Activated T-cell treated with anti-CD3 and anti-CD28 coated beads, Interleukin-2, amount 50 U/mL, for 4 hours (primary cell): ENCODE measurements at places on chromosomes 1 and 21. TPM values are rescaled to one million over a fixed set of nuclear protein-coding genes. Genes with fewer than 3 reads are reported as not detected.

GRCh38 chr1:174652569-174653280 is 205.0 kb downstream of the GPR52 start:
- DNase-seq: no peak

GRCh38 chr1:167409183-167409582 is 109.1 kb downstream of the CD247 start:
- DNase-seq: no peak

DNA sequence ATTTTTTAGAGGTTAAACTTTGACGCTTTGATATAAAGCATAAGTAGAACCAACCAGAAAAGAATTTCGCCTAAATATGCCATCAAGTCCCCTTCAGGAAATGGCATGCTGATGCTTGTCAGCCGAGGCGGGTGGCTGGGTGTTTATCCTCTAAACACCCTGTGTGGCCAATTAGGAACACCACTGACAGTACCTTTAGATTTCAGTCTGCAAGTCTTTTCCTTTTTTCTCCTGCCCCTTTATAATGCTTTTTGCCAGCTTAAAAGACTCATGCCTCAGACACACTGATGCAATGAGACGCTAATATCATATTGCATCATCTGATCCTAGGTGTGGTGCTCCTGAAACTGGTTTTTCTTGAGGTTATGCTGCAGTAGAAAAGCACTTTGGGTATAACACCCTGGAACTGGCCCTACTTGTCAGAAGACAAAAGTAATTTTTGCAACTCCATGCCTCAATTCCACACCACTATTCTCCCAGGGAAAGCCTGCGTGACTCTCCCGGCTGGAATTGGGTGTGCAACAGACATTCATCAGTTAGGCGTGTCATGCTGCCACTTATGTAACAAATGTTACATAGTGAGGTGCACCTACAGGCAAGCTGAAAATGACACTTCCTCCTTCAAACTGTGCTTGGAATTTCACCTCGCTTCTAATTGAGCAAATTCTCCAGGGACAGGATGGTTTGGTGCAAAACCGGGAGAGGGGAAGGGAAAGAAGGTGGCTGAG is 2.0 kb upstream of the RCC2 start:
- no peak for DNase-seq

Gene BPNT1
- 25.5 TPM for total RNA-seq

DNA sequence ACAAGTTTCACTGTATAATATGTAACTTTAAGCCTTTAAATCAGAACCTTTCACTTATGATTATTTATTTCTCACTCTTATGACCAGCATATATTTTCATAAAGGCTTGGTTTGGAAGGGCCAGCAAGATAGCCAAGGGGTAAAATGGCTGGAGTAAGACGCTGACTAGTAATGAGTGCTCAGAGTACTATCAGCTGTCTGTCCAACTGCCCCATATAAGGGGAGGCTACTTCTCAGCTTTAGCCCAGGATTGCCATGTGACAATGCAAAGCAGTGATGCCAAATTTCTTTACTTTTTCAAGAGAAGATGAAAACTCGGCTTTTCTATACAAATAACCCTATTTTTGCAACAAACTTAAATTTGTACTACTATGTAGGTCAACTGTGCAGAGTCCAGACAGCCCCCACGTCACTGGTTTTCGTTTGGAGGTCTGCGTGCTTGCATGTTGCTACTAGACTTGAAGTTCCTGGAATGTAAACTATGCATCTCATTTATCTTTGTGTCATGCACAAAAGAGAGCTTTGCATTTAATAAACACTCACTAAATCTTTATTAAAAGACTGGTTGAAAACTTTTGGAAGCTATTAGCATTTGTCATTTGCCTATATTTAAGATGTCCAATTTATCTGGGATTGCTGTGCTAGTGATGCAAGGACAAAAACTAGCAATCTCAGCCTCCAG is 110.4 kb downstream of the TNFSF18 start:
- no peak for DNase-seq

GRCh38 chr1:209648931-209649776 is 3.1 kb downstream of the LAMB3 start:
- DNase-seq: no peak

DNA sequence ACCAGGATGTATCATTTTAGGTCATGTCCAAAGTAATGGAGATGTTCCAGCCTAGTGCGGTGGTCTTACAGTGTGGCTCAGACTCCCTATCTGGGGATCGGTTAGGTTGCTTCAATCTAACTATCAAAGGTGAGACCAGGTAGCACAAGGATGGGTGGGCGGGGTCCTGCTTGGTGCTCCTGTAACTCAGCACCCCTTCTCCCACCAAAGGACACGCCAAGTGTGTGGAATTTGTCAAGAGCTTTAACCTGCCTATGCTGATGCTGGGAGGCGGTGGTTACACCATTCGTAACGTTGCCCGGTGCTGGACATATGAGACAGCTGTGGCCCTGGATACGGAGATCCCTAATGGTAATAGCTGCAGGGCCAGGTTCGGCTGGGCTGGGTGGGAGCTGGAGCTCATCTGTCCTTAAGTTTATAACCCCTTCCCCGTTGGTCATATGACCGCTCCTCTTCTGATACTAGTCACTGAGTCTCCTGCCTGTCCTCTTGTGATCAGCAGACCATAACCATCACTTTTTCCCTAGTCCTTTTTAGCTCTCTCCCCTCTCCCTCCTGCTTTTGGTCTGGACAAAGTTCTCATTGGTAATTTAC is 5.4 kb downstream of the MARCKSL1 start:
- no peak for DNase-seq

- DNase-seq: no peak
These were observed 14.5 kb downstream of the LRRC8B start for GRCh38 chr1:89539128-89539527.

Gene ATP1A4
- total RNA-seq: not detected

DNA sequence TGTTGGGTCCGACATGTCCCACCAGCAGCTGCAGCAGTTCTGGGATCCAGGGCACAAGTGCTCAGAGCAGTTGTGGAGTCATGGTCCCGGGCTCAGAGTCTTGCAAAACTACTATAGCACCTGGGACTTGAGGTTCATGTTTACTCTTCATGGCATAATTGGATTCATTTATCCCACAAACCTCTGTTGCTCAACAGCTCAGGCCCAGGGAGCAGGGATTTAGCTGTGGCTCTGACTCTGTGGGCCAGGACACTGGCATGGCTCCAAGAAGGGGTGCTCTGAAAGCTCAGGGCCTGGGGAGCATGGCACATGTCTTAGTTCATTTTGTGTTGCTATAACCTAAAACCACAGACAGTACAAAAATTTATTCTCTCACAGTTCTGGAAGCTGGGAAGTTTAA is 626.7 kb upstream of the ADGRL2 start:
- no peak for DNase-seq

GRCh38 chr1:3831689-3832088 is 25.3 kb downstream of the CEP104 start:
- DNase-seq: no peak

Gene GOLT1A
- not detected for total RNA-seq

GRCh38 chr1:153626904-153627714 is at the start of gene S100A13:
TSS of gene S100A13 (minus strand) at chr1:153627505. CDS start at chr1:153626472, 1,033 bp downstream.
- DNase-seq: no peak

Gene MARK1
- 0.05 TPM for total RNA-seq

DNA sequence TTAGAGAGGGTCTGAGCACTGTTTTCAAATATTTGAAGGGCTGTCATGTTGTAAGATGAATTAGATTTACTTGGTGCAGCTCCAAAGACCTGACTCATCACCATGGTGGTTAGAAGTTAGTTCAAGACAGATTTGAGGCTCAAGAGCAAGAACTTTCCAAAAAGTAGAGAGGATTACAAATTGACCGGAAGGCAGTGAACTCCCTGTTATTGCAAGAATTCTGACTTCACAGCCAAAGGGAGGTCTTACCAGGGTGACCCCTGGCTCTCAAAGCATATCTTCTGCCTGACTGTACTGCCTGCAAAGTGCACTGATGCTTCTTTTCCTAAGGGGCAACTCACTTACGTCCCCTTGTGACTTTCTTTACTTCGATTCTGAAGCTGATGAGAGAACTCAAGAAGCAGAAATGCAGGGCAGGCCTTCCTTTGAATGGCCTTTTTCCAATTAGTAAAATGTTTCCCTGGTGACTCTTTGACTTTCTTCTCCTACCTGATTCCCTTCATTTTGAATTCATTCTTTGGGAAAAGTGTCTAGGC is 86.4 kb downstream of the NAV1 start:
- no peak for DNase-seq

Gene NBPF1
- total RNA-seq: 8.4 TPM

GRCh38 chr1:193590102-193590501 is 403.7 kb upstream of the B3GALT2 start:
- DNase-seq: no peak

GRCh38 chr1:90989990-90990389 is 31.8 kb downstream of the ZNF644 start:
- no peak for DNase-seq

Gene VANGL2
- total RNA-seq: 0.08 TPM

DNA sequence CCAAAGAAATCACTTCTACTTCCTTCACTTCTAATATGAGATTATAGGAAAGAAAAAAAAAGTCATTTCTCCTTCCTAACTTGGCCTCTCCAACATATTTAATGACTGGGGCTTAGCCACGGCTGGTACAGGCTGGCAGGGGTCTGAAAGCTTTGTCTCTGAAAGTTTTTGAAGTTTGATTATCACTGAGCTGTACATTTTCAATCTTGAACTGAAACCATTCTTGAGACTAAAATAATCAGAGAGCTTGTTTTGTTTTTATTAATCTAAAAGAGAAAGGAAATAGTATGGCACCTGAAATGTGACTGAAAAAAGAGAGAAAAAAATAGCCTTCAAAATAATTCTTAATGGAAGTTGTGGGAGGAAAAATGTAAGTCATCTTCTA is 3.8 kb upstream of the KRTAP19-8 start:
- DNase-seq: no peak

DNA sequence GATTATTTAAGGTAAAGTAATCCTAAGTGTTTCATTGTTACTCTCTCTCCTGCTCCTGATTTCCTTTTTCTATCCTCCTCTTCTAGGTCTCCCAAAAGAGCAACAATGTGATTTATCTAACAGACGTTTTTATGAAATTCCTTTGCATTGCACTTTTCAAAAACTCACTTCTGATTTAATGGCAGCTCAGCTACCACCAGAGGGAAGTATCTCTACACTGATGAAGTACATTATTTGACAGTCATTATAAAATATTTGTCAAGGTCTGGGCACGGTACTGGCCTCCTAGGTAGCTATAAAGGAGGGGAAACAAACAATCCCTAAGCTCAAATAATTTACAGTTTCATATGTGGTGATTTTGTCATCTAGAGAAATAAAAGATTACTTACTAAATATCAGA is 15.6 kb downstream of the TMPRSS15 start:
- no peak for DNase-seq

Gene CFAP107
- total RNA-seq: not detected

DNA sequence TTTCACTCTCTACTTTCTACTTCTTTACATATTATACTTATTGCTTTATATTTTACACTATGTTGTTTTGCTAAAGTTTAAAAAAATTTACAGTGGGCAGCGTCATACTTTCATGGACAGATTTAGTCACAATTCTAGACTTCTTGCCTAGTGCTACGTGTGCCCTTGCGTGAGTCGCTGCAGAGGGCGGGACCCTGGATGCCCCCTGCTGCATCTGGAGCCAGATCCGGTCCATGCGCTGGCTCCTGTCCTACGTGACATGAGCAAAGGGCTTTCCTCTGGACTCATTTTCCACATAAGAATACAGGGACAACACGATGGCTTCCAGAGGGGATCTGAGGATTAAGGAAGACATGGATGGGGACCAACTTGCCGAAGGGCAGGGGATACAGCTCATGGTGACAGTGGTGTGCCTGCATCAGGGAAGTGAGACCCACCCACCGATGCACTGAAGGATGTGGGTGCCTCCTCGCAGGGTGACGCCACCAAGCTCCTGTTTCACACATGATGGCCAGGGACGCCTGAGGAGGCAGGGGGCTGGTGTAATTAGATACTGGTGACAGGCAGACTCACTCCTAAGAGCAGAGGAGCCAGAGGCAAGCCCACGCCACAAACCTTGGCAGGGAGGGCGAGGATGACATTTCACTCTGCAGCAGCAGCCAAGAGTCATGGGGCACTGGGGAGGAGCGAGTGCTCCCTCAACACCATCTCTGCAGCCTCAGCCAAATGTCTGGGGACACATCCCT is 86.6 kb downstream of the DMRTB1 start:
- no peak for DNase-seq

DNA sequence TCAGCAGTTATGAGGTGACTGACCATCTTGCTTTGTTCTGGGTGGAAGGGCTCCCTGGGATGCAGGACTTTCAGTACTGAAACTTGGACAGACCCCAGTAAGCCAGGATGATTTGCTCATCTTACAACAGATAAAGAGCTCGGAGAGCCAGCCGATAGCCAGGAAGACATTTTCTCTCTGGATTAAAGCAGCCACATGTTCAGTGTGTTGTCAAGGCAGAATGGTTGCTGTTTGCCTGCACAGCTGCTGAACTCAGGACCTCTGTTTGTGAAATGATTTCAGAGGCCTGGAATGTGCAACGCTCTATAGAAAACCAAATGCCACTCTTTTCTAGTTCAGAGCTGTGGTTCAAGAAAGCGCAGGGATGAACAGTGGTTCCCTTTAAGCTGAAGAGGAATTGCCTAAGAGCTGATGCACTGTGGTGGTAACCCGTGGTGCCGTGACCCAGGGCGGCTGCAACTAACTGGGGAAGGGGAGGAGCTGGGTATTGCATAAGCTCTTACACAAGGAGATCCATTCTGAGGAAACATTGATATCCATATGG is 40.7 kb downstream of the CASQ2 start:
- DNase-seq: no peak

DNA sequence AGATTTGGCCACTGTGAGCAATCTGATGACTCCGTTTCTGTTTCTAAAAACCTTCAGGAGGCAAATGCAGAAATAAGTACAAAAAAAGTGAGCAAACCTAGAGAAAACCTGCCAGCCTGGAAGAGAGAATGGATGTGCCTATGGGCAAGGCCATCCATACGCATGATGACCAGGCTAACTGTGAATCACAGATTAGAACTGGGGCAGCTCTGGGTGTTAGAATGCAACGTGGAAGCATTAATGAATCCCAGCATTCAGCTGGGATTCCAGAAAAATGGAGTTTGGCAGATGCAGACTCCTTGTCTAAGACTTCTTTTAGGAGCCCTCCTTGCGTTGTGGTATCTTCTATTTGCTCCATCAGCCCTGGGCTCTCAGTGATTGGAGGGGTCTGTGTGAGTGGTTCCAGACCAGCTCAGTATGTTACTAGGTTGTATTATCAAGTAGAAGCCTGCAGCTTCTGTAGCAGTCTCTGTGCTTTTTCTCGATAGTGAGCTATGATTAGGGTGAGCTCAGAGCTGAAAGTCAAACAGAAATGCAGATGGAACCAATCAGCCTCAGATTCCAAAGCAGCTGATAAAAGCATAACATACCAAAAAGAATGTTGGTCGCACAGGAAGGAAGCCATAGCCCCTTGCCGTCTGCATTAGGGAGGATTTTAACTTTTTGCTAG is 154.0 kb downstream of the PSMG1 start:
- DNase-seq: no peak

- DNase-seq: no peak
These were observed 172.2 kb upstream of the IRF2BP2 start for GRCh38 chr1:234782105-234782751.

- DNase-seq: no peak
These were observed 11.3 kb downstream of the FAM20B start for GRCh38 chr1:179036844-179037465.

Gene LCE6A
- total RNA-seq: not detected
